Stimulated activated naive CD4-positive, alpha-beta T cell treated with Interleukin-2 at 50 U/mL for 16 hours (primary cell): ENCODE measurements at places on chromosomes 12 and 14.
A peak's percentile ranks its signal among the peaks of the same experiment; 100 is the strongest.

DNA sequence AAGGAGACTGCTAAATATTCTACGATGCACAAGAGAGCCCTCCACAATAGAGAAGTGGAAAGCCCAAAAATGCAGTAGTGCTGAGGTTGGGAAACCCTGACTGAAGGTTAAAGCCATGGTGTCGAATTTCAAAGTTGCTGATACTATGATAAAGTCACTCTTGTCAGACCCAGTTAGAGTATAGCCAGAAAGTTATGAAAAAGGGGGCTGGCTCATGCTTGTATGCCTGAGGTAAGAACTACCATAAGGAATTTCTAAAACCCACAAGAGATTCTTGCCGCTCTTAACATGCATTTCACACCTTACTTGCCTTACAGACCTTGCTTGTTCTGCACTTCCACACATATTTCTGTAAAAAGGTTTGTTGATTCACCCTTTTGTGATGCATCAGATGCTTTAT is 184.6 kb downstream of the SLC6A15 start:
- DNase-seq = no peak

DNA sequence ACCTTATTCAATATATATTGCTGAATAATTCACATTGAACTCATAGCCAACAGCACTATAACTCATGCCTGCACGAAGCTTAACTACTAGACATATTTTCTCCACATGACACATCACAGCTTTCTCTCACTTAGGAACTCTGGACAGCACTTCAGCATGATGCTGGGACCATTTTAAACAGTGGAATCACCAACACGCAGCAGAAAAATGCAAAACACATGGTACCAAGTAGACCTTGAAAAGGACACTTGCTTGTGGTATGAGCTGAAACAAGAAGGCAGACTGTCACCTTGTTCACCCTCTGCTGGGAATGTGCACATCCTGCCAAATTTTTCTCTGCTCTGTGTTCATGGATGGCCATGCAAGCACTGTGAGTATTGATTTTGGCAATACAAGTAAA is 34.8 kb upstream of the CD9 start:
- no peak for DNase-seq

DNA sequence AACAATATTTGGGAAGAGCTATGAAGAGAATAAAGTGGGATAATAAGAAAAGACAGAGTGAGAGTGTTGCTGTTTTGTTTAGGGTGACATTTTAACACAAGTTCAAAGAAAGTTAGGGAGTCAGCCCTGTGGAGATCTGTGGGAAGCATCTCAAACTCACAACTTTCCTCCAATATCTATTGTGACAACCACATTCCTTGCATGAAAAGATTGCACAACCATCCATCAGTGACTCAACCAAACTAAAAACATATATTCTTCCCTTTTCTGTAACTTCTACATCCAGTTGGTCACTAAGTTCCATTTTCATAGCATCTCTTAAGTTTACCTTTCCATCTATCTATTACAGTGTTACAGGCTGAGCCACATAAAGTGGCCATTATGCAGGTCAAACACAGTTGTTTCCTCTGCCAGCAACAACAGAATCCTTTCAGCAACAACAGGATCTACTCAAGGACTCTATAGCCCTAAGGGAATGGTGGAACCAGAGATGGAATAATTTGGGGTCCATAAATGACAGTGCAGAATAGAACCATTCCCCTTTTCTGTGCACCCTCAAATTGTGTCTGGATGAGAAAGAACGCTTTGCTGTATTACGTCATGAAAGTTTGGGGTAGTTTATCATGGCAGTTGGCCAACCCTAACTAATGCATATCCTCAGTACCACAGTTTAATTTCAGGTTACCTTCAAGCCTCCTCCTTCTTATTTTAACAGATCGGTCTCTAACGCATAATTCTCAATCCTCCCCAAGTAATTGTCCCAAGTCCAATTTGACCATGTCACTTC is 118.8 kb downstream of the ST8SIA1 start:
- DNase-seq = no peak

- DNase-seq = no peak
Observed at GRCh38 chr14:93276031-93276716, 56.7 kb downstream of the BTBD7 start.

DNA sequence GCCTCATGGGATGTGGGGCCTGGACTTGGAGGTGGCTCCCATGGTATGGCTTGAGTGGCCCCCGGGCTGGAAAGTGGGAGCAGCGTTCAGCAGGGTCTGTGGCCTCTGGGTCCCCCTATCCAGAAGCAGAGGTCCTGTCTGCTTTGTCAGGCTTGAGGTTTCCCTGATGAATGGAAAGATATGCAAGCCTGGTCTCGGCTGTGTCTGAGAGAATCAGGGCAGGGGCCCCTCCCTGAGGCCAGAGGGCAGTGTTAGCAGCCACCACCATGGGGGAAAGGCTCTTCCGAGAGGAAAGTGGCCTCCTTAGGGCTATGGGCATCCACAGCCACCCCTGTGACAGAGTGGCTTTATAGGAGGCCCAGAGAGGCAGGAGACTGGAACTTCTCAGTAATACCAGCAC is 128.2 kb downstream of the VRK1 start:
- no peak for DNase-seq

DNA sequence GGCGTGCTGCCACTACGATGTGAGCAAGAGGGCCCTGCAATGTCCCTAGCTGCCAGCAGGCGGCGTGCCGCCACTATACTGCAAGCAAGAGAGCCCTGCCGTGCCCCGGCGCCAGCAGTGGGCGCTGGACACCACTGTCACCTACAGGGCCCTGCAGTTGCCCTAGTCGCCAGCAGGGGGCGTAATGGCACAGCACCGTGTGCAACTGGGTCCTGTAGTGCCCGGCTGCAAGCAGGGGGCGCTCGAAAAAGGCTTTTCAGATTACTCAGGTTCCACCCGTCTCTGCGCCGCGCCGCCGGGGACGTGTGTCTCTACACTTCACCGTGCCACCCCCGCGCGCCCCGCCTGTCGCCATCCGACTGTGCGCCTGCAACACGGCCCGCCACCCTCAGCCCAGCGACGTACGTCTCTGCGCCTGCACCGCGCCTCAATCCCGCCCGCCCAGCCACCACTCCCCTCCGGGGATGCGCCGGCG is 1356.9 kb downstream of the TMEM121 start:
- peak; percentile 13 for DNase-seq

DNA sequence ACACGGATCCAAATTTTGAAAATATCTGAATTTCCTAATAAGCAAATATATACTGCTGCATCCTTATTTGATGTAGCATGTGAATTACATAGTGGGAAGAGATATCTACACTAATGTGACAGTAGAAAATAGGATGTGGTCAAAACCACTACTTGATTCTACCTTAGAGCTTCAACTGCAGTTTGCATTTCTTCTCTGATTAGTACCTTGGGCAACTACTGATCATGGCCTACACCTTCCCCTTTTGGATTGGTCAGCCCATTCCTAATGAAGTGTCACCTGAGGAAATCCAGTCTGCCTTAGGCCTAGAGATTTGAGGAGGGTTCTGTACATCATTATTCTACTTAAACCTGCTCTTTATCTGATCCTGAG is 10.7 kb downstream of the LLPH start:
- DNase-seq = no peak

DNA sequence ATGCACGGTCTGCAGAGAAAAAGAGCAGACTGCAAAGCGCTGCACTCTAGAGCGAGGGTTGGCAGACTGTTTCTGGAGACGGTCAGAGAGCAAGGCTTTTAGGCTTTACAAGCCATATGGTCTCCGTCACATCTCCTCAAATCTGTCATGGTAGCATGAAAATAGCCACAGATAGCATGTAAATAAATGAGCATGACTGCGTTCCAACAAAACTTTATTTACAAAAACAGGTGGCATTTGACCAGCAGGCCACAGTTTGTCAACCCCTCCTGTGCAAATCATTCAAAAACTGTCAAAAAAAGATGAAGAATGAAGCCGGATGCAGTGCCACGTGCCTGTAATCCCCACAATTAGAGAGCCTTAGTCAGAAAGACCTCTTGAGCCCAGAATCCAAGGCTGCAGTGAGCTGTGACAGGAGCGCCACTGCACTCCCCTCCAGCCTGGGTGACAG is 18.9 kb downstream of the SYNE3 start:
- no peak for DNase-seq

GRCh38 chr14:104474495-104475213 is 104.9 kb upstream of the C14orf180 start:
- DNase-seq = no peak

DNA sequence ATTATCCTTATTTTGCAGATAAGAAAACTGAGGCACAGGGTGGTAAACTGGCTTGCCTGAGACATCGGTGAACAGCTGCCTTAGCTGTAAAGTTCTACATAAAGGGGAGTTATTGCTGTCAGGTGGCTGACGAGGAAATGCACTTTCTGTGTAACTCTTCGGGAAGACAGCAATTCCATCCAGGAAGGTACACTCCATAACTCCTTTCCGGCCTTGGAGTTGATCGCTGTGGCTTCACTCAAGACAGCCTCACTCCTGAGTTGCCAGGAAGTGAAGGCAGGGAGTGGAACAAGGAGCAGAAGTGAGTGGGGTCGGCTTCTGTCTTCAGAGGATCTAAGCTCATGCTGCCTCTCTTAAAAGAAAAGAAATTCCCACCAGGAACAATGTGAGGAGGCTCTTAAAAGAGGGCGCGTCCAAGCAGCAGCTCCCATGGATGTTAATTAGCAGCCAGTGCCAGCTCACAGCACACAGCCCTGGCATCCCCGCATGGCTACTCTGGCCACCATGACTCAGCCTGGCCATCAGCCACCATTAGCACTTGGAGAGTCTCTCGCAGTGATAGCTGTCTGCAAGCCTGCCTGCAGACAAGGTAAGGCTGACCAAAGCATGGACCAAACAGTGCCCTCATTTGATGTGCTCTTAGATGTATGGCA is 60.3 kb downstream of the NUAK1 start:
- no peak for DNase-seq

DNA sequence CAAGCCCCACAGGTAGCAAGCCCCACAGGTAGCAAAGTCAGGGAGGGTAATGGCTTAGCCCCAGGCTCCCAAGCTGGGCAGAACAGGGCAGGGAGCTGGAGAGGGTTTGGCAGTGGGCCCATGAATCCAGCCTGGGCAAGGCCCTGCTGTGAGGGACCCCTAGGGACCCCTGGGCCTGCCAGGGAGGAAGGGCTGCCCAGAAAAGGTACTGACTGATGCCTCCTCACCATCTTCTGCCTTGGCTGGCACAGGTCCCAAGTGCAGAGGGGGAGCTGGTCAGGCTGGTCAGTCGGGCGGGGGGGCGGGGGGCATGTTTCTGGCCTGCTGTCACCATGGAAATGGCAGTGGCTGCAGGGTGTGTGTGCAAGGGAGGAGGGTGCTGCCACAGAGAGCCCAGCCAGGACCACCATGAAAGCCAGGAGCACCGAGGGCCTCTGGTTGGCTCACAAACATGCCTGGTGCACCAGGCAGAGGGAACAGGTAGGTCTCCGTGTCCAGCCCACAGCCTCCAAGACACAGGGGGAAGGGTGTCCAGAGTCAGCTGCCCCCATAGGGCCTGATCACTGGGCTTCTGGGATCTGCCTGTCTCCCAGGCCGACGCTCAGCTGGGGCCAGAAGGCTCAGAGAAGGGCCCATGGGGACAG is 1.5 kb upstream of the CRIP2 start:
- no peak for DNase-seq

DNA sequence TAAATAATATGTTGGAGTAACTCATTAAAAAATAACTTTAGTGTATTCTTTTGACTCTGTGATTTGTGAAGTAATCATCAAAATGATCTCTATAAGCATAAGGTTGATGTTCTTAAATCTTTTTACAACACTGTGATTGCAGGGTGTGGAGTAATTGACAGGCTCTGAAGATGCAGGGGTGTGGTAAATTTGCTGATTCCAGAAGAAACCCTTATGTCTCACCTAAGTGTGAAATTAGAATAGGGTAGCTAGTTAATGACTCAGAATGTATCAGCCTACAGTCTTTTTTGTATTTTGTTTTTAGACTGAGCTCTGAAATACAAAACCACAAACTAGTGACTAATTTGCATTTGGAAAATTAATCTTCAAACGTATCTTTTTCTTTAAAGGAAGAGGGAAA is 5.9 kb downstream of the PRPF39 start:
- no peak for DNase-seq

GRCh38 chr12:54330442-54330841 is 5.5 kb downstream of the COPZ1 start:
- no peak for DNase-seq

DNA sequence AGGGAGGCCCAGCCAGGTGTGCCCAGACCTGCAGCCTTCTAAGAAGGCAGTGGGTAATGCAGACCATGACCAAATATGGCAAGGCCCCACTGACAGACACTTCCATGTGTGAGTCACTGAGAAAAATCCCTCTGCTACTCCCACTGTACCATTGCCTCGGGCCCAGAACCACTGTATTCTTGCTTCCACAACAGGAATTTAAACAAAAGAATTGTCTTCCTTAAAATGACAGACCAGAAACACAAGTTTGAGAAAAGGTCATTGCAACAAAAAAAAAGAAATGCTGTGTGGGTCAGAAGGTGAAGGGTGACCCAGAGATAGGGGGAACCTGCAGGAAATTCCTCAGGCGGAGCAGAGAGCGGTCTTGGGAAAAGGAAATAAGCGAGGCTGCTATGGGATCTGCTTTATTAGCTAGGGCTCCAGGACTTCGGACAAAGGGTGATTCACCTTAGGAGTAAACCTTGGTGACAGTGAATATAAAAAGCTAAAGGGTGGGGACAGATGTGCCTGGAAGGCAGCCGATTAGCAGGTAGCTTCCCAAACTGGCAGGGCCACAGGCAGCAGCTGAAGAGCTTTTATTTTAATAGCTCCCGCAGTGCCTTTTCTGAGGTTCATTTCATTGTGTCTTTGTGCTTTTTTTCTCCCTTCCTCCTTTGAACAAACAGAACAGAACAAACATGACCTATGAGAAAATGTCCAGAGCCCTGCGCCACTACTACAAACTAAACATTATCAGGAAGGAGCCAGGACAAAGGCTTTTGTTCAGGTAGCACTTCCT is 185.3 kb upstream of the BCL2L14 start:
- DNase-seq = no peak

- peak; percentile 9 for DNase-seq
Observed at GRCh38 chr14:89720076-89720687, 234.3 kb downstream of the EFCAB11 start.

GRCh38 chr12:57330992-57331391 is 80.0 kb upstream of the STAC3 start:
- no peak for DNase-seq

DNA sequence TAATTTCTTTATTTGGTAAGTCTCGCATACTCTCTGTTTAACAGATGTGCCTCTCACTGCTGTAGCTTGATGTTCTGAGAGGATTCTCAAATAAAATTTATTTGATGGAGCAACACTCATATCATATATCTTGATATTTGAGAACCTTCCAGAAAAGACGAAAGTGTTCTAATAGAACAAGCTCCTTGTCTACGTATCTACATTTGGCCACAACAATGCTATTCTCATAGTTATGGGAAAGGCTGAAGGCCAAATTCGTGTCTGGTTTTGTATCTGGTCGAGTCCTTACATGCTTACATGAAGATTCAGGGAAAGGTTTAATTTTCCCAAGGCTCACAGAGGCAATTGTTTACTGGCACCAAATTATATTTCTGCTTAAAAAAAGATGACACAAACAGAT is 186.7 kb upstream of the SLC38A2 start:
- DNase-seq = no peak

GRCh38 chr14:52053044-52053443 is 15.8 kb downstream of the NID2 start:
- no peak for DNase-seq

GRCh38 chr14:41597647-41598046 is 9.0 kb upstream of the LRFN5 start:
- DNase-seq = no peak

GRCh38 chr14:55585854-55586253 is 5.8 kb downstream of the KTN1 start:
- DNase-seq = no peak

GRCh38 chr12:91920741-91921140 is 224.9 kb downstream of the BTG1 start:
- DNase-seq = no peak
